Stimulated activated CD8-positive, alpha-beta memory T cell treated with anti-CD3 and anti-CD28 coated beads, Interleukin-4, amount 100 ng/mL, for 4 hours (primary cell): ENCODE measurements at places on chromosomes 4 and X.

DNA sequence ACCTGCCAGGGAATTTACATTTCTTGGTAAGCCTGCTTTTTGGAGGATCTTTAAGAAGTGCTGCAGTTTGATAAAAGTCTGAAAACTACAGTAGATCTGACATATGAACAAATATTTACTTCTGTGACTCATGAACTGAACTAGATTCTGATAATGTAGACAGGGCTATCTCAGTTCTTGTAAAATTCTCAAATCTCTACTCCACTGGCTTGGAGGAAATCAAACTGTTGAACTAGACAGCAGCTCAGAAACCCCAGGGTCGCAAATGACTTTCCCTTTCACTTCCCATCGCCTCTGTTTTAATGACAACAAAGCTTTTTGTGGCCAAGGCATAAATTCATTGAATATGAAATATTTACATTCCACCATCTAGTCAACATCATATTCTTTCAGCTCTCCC is 15.4 kb upstream of the OCIAD1 start:
- no peak for DNase-seq

DNA sequence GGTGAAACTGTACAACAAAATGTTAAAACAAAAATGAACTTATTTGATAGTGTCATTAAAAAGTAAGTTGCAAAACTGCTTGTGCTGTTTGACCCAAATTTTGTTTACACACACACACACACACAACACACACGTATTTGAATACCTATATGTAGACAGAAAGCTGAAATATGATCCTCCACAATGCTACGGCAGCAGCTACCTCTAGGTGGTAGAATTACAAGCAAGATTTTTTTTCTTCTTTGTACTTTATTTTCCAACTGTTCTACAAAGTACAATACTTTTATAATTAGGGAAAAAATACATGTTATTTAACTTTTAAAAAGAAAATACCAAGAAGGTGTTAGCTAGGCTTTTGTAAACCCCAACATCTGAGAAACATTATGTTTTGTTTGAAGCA is 1.2 kb downstream of the CYTL1 start:
- DNase-seq = no peak

GRCh38 chrX:68999356-68999755 is 165.9 kb downstream of the PJA1 start:
- DNase-seq = no peak

GRCh38 chrX:153879741-153880439 is 6.1 kb downstream of the L1CAM start:
- no peak for DNase-seq

GRCh38 chr4:97404876-97405523 is 738.3 kb downstream of the STPG2 start:
- DNase-seq = no peak

DNA sequence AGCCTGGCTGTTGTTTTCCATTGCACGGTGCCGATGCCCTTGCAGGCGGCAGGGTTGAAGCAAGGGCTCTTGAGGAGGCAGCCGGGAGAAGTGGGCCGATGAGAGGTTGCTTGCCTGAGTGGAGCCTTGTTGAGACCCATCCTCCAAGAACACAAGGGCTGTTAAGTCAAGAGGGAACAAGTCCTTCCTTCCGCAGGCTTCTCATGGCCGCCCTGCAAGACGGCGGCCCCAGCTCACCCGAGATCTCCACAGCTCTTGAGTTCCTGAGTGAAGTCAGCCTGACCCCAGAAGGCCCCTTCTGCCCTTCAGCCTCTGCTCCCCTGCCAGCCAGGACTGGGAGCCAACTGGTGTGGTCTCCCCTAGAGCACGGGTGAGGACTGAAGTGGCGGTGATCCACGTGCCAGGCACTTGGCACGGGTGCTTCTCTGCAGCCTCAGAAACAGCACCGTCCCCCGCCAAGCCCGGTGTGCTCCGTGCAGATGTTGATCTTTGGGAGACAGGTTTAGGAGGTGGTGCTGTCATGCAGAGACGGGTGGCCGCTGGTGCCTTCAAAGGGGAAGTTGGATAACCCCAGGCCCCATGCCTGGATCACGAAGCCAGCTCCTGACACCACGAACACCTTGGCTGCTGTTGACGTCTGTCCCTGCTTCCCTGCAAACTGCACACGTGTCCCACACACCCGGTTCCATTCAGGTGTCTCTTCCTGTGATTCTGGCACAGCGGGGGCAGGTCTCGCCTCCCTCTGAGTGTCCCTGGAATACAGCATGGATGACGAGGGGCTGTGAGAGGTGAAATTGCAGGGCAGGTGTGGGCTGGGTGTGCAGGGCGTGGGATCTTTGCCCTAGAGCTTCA is 164.4 kb upstream of the PSAPL1 start:
- no peak for DNase-seq

GRCh38 chrX:141960578-141960977 is 56.9 kb downstream of the MAGEC1 start:
- DNase-seq = no peak

GRCh38 chrX:6666624-6667023 is 131.7 kb upstream of the VCX3A start:
- DNase-seq = no peak

DNA sequence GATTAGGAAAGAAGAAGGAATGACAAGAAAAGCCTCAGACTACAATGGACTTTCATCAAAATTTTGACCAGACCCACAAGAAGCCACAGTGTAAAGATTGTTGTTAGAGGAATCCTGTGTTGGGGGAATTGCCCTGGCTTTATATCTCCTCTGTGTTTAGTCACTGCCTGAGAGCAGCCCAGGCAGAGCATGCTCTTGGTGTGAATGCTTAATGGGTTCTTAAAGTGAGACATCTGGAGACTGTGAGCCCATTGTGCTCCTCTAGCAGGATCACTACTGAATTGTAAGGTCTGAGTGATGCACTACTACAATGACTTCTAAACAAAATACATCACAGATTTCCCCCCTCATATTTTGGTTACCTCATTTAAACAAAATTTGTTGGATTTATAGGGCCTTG is 1860.5 kb upstream of the ADGRL3 start:
- no peak for DNase-seq

DNA sequence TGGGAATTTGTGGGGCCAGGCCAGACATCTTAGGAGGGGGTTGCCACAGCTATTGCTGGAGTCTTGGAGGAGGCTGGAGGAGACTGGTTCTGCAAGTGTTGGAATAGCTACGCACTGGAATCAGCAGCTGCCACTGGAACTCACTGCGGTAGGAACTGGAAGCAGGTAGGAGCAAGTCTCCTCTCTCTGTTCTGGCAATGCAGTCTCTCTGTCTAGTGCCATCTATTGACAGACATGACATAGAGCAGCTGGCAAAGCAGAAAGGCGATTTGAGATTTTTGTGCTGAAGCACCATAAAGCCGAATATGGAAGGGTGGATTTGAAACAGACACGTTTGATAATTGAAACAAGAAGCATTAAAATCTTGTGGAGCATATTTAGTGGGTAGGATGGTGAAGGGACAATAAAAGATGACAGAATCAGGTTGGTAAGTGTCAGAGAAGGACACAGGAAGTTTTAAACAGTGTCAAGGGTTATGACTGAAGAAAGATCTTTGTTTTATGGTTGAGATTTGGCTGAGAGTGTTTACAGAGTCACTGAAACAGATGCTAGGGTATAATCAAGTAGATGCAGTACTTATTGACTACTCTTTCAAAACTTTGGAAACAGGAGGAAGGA is 23.5 kb upstream of the SYNPO2 start:
- DNase-seq = no peak

GRCh38 chr4:180688480-180688879 is 1554.7 kb upstream of the TENM3 start:
- no peak for DNase-seq

GRCh38 chr4:139686988-139687387 is 21.4 kb downstream of the MGST2 start:
- DNase-seq = no peak

DNA sequence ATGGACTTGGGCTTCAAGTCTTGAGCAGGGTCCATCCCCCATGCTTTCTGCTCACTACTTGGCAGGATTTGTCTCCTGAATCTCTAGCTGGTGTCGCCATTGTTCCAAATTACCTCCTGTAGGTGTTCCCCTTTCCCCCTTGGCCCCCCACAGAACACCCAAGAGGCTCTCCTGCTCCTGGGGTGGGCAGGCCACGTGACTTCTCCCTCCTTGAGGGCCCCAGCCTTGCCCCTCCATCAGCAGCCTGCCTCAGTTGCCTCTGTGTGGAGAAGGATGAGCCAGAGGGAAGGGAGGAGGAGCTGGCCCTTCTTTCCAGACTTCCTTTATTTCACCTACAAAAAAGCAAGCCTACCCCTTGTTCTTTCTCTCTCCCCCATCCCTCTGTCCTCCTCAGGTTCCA is 1.8 kb downstream of the GPR78 start:
- no peak for DNase-seq

- DNase-seq = no peak
Observed at GRCh38 chr4:143017210-143017609, 167.5 kb upstream of the USP38 start.

DNA sequence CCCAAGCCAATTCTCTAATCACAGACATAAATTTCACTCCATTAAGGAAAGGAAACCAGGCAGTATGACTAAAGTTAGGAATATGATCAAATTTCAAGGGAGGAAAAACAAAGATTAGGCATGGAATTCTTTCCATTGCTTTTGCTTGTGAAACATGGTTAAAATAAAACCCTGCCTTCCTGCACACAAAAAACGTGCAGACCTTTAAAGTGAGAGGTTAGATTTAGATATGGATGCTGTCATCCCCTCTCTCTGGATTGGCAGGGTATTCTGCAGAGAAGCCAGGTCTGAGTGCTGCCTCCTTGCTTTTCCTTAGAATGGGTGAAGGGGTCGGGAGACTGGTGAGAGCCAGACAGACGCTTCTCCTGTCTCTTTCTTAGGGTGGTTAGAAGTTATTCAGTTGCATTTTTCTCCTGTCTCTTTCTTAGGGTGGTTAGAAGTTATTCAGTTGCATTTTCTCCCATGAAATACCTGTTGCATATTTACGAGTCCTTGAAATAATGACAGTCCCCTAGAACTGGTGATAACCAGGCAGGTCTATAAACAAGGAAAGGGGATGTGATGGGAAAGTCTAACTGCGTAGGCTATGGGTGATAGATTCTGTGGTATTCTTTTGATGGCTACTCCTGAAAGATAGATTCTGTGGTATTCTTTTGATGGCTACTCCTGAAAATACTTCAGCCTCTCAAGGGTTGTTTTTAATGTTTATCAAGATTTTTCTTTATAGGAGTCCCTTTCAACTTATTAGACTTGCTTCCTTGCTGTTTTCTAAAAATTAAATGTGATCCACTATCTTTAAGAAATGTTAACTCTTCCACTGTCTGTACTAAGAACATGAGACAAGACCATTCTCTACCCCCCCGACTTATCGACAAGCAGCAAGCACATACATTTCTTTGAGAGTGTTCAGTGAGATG is 163.6 kb downstream of the SPRY1 start:
- DNase-seq = no peak

GRCh38 chrX:41082783-41083182 is 2.5 kb upstream of the USP9X start:
- no peak for DNase-seq
